ENCODE measurements at places on chromosomes 3 and 15.
A peak's percentile ranks its signal among the peaks of the same experiment; 100 is the strongest.

DNA sequence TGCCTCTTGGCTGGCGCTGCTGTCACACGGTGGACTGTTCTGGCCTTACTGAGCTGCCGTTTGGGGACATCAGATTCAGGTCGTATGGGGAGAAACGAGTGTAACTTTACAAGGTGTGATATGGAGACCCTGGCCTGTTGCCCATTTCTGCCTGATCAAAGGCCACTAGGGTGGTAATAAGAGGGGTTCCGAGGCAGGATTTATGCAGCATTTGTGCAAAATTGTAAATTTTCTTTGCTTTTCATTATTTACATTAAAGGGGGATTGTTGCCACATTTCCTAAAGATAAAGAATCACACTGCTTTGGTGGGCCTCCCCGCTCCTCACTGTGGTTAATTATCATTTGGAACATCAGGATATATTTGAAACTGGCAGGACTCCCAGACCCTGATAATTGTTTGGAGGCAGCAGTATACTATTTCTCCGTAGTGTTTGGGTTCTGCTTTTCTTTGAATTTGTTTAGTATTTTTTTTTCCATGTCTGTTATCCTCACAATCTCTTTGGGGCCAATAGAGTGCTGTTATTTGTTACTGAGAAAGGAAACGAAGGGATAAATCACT lies 891 bp downstream of the NXPE3 start:
- no peak for DNase-seq

DNA sequence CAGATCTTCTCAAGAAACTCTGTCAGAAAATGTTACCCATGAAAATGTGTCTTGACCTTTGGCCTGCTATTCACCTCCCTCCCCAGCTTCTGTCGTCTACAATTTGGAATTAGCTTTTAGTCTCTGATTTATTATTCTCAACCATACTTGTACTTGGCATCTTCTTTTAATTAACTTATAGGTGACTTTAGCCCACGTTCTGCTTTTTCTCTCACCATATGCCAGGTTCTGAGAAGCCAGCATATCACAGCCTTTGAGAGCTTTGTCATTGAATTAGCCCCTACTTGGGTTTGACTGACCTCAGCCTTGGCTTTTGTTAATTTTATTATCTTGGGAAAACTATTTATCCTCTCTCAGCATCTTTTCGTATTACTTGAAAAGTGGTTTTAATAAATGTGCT lies 355.9 kb downstream of the OXSM start:
- DNase-seq: no peak

- no peak for DNase-seq
Observed at GRCh38 chr15:73317651-73318462, 50.9 kb downstream of the HCN4 start.

- no peak for DNase-seq
Observed at GRCh38 chr3:171481011-171481410, 20.8 kb upstream of the TNIK start.

DNA sequence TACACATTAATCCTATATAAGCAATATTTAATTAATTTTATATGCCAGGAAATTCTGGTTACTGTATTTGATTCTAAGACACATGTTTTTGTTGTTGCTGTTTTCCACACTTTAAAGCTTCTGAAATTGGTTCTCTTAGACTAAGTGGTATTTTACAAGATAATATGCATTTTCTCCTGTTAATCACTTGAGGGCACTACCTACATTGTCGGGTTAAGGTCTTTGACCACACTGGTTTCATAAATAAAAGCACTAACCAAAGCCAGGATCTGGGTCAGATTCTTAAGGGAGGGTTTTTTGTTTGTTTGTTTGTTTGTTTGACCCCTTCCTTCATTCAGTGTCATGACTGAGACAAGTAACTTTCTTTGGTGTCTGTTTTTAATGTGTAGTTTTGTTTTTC lies 590.2 kb downstream of the RBMS3 start:
- no peak for DNase-seq

DNA sequence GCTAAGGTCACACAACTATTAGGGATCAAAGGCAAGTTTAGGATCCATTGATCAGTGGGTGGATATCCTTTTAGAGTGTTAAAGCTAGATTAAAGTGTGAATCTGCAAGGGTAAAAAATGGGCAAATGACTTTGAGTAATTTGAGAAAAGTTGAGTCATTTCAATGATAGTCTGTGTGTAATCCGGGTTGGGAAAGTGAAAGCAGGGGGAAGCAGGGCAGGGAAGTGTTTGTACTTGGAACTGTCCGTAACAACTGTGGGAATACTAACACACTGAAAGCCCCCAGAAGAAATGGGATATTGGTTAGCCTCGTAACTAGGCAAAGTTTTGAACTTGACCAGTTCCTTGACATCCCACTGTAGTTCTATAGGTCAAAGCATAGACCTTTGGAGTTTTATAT lies 187.2 kb upstream of the SLITRK3 start:
- DNase-seq: no peak

- peak; percentile 61 for DNase-seq
Observed at GRCh38 chr15:73908030-73908821, 18.0 kb upstream of the LOXL1 start.

GRCh38 chr15:74387141-74387541 lies 19.7 kb upstream of the CYP11A1 start:
- DNase-seq: no peak

Measured in T-cell (primary cell).